ENCODE measurements at places on chromosomes 1 and 21. TPM values are rescaled to one million over a fixed set of nuclear protein-coding genes. Genes with fewer than 3 reads are reported as not detected.

DNA sequence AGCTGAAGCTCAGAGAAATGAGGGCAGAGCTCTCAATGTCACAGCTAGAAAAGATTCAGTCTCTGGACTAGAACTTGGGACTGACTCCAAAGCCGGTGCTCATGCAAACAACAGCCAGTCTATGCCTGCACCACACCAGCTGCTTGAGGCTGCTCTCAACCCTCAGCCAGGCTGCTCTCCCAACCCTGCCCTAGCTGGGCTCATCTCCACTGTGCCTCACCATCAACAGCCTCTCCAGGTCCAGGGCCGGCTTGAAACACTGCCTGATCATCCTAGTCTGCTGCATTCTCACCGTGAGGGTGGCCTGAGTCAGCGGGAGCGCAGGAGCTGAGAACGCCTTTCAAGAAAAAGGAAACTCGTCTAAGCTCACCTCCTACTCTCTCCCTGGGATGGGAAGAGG, 94.5 kb downstream of the PTPRU start:
- DNase-seq, result no peak

GRCh38 chr1:61404597-61405376, 320.2 kb downstream of the TM2D1 start:
- DNase-seq, result no peak

GRCh38 chr21:15333951-15334350, 269.2 kb upstream of the NRIP1 start:
- no peak for DNase-seq

GRCh38 chr1:115641762-115642167, at the start of gene VANGL1:
TSS of gene VANGL1 (plus strand) at chr1:115641970. CDS start at chr1:115651414, 9,444 bp downstream.
- peak; percentile 58 for DNase-seq

- DNase-seq, result no peak
Observed at GRCh38 chr1:5479876-5480646, 512.2 kb downstream of the NPHP4 start.

The PALMD gene
- total RNA-seq, result 33.0 TPM

The MFAP2 gene
- 29.4 TPM for total RNA-seq

The HLX gene
- 3.6 TPM for total RNA-seq

The SELE gene
- 3.6 TPM for total RNA-seq

The CFH gene
- 60.4 TPM for total RNA-seq
